ENCODE measurements at places on chromosomes 3 and 15.
A peak's percentile ranks its signal among the peaks of the same experiment; 100 is the strongest.

DNA sequence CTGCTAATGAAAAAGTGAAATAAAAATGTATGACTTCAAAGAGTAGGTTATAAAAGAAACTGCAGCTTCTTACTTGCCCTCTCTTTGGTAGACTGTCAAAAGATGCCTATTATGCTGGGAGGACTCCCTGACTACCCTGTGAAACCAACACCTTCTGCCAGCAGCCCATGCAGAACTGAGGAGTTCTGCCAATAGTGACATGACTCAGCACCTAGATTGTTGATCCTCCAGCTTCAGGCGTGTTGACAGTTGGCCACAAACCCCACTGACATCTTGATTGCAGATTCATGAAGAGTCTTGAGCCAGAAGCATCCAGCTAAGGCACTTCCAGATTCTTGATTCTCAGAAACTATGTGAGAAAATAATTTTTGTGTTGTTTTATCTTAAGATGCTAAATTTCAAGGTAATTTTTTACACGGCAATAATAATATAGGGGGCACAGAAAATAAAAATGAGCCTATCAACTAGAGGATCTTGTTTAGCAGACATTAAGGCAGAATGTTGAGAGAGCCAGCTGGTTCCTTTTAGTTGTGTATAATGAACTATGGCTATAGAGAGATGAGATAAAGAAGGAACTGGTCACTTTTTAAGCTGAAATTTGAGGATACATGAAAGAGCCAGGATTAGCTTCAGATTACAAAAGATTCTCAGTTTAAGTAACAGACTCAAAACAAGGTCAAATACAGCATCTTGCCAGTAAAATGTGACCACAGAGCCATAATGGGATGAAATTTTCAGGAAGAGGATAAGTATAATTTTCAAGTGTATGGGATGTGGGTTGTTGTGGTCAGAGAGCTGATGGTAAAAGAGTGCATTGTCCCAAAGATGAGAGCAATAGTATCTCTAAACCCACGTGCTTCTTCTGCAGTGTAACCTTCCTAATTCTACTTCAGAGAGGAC lies 588.7 kb upstream of the CBLB start:
- peak; percentile 84 for DNase-seq

DNA sequence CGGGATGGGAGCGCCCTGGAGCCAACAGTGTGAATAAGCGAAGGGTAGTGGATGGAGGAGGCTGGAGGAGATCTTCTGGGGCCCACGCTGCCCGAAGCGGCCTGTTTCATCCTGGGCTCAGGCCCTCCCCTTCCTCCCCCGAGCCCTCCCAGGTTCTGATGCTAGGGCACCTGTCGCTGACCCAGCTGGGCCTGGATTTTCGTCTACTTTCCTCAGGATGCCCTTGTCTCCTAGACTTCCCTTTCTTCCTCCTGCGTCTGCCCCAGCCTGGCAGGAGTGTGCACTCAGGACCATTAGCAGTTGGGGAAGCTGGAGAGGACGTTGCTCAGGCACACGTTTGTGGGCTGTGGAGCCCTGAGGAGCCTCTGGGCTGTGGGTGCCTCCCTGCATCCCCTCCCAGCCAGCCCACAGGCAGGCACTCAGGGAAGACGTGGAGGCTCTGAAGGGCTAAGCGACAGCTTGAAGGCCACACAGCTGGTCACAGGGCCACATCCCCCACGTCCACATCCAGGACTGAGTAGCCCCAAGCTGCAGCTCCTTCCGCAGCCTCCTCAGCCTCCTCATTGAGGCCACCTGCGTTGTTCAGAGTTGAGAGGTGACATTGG lies 23.9 kb upstream of the PIGZ start:
- DNase-seq = no peak

DNA sequence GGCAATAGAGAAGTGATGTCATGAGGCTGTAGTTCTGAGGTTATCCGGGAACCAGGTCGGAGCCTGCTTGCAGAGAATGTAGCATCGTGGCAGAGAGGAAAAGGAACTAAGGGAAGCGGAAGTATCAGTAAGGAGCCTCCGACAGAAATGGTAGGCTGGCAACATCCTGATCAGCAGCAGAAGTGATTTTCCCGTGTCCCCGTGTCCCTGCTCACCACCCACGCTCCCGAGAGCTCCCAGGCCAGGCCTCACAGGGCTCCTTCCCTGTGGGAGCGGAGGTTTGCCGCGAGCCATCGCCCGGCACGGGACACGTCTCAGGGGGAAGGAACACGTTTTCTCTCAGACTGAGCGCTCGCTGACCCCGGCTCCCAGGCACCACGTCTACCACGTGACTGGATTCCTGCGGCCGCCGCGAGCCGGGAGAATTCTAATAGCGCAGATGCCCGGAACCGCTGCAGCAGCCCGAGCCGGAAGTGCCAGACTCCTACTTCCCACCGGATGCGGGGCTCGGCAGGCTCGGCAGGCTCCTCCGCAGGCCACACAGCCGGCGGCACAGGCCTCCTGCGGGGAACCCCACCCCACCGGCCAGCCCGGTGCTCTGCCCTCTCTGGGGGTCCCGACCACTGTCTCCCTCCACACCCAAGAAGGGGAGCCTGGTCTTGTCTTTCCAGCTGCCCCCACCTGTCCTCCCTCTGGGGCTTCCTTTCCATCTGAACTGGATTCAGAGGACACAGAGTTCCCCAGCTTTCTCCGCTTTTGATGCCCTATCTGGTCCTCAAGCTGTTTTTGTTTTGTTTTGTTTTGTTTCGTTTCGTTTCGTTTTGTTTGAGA lies 99.3 kb downstream of the BDH1 start:
- DNase-seq = peak; percentile 54

DNA sequence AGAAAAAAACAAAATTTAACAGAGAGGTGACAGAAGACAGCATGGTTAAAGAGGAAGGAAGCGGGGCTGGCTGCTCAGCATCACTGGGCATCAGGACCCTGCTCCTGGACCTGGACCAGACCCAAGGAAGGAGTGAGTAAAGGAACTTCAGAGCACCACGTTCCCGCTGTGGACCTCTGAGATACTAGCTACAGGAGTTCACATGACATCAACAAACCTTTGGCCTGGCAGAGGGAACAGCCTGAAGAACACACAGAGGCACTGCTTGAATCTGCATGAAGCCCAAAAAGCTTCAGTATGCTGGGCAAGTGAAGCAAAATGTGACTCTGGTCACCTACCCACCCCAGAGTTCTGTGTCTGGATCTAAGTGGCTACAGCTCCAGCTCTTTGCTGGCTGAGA lies 38.1 kb downstream of the SLC2A2 start:
- DNase-seq = no peak

DNA sequence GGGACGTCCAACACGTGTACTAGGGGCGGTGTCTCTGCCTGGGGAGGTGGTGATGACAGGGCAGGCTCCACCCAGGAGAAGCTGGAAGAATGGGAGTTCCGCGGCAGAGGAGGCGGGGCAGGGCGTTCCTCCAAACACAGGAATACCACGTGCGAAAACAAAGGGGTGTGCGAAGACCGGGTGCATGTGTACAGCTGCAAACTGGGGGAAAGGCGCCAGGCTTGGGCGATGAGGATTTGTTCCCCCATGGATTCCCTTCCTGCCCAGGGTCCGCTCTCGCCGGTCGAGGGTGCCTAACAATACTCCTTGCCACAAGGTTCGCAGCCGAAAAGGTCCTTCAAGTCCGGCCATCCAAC lies 500 bp upstream of the ZSCAN2 start:
- DNase-seq = no peak

DNA sequence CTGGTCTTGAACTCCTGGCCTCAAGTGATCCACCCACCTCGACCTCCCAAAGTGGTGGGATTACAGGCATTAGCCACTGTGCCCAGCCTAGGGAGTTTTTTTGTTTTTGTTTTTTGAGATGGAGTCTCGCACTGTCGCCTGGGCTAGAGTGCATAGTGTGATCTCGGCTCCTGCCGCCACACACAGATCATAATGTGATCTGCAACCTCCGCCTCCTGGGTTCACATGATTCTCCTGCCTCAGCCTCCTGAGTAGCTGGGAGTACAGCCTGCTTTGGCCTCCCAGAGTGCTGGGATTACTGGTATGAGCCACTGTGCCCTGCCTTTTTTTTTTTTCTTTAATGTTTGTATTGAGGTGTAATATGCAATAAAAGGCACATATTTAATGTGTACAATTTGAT lies 78.2 kb downstream of the SMAD3 start:
- no peak for DNase-seq

GRCh38 chr3:32780071-32780734 lies 37.6 kb upstream of the TRIM71 start:
- DNase-seq = no peak

- DNase-seq = peak; percentile 90
Measured at GRCh38 chr15:58933281-58934113, at the start of gene SLTM. Gene SLTM (minus strand): TSS chr15:58933679. CDS start chr15:58933565, 114 bp downstream.

GRCh38 chr3:140636406-140637138 lies 41.3 kb upstream of the TRIM42 start:
- DNase-seq = no peak

All from spinal cord (tissue), 10 donors.